CD8-positive, alpha-beta T cell (primary cell): ENCODE measurements at places on chromosomes 1 and 21.

DNA sequence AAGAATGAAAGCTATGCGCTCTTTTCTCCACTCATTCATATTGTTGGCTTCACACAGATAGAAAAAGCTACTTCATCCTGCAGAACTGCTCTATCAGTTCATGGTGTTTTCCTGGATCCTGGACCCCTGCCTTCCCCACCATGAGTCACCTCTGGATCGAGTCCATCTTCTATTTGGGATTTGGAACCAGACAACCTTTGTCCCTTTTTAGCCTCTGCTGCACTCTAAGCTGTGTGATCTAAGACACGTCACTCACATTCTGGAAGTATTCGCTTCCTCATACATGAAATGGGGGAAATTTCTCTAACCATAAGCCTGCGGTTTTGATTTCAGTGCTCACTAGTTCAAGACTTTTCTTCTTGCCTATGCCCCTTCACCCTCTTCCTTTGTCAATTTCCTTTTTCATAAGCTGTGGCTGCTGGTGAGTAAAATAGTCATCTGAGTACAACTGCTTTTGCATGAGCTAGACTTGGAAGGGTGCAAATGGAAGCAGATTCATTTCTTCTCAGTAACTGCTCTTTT is 14.1 kb upstream of the DEGS1 start:
- DNase-seq: no peak

GRCh38 chr1:50438945-50439344 is 15.7 kb upstream of the DMRTA2 start:
- DNase-seq: no peak

- no peak for DNase-seq
Observed at GRCh38 chr1:111509997-111510375, 6.6 kb upstream of the ADORA3 start.

GRCh38 chr1:95583661-95584210 is 349.7 kb downstream of the RWDD3 start:
- no peak for DNase-seq

- no peak for DNase-seq
Observed at GRCh38 chr1:87178441-87178840, 150.2 kb upstream of the LMO4 start.

- DNase-seq: no peak
Observed at GRCh38 chr1:190320952-190321351, 156.7 kb downstream of the BRINP3 start.

- DNase-seq: no peak
Observed at GRCh38 chr1:24015221-24016210, 35.4 kb upstream of the SRSF10 start.

- peak; percentile 87 for DNase-seq
Observed at GRCh38 chr1:28091043-28091781, 2.8 kb upstream of the EYA3 start.

- no peak for DNase-seq
Observed at GRCh38 chr1:32116531-32116930, 8.7 kb downstream of the KPNA6 start.

DNA sequence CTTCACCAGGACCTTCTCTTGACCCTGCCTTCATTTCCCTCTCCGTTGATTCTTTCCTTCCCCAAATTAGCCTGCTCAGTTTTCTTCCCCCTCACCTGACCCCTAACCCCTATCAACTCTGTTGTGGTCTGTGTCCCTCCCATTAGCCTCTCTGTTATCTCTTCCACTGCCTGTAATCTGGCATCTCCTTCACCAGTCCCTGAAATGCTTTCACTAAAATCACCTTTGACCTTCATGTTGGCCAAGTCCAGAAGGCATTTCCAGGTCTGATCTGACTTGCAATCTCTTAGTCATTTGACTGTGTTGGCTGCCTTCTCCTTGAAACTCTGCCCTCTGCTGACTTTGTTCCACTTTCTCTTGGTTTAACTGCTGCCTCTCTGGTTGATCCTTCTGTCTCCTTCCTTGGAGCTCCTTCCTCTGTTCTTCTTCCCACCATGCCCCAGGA is 28.2 kb downstream of the ATP8B2 start:
- DNase-seq: peak; percentile 37

- DNase-seq: no peak
Observed at GRCh38 chr1:224203243-224204016, 20.4 kb downstream of the DEGS1 start.

DNA sequence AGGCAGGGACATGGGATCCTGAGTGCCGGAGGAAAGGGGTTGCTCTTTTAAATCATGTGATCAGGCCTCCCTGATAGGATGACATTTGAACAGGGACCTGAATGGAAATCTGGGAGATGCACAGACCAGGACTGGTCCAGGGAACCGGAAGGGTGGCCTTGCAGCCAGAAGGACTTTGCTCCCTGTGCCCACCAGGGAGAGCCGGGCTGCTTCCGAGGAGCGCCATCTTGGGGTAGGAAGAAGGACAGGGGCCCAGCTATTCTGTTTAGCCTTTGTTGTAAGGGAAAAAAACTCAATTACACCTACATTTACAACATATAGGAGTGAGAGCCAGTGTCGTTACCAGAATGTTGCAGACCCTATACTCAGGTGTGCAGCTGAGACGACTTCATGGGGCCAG is 5.5 kb downstream of the KLHDC7A start:
- no peak for DNase-seq

GRCh38 chr1:47558601-47559593 is 121.1 kb downstream of the FOXD2 start:
- no peak for DNase-seq

- DNase-seq: no peak
Observed at GRCh38 chr1:236024641-236025040, 40.2 kb downstream of the NID1 start.

GRCh38 chr1:42947965-42948732 is 10.5 kb downstream of the SLC2A1 start:
- DNase-seq: no peak

DNA sequence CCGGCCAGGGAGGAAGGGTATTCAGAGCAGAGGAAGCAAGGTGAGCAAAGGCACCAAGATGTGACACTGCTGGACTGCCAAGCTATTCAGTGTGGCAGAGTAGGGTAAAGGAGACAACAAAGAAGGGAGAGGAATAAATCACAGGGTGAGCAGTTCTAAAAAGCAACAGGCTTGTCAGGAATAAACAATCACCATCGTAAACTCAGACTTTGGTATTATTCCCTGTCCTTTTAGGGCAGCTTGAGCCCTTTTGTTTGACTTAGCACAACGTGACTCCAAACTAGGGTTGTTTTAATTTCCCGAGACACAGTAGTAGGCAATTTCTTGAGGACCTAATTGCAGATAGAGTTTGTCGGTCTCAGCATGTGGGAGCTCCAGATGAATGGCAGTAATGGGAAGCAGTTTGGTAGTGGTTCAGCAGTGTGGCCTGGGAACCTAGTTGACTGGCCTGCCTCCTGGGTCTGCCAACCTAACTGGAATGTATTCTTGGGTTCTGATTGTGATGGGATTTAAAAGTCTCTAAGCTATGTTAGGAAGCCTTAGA is 4.3 kb downstream of the CR1L start:
- DNase-seq: no peak

GRCh38 chr21:14863745-14864210 is 201.0 kb downstream of the NRIP1 start:
- no peak for DNase-seq

GRCh38 chr1:151542710-151543129 is 2.6 kb downstream of the TUFT1 start:
- no peak for DNase-seq
